Activated CD8-positive, alpha-beta memory T cell treated with anti-CD3 and anti-CD28 coated beads for 4 hours (primary cell): ENCODE measurements at places on chromosomes 2 and 18.

DNA sequence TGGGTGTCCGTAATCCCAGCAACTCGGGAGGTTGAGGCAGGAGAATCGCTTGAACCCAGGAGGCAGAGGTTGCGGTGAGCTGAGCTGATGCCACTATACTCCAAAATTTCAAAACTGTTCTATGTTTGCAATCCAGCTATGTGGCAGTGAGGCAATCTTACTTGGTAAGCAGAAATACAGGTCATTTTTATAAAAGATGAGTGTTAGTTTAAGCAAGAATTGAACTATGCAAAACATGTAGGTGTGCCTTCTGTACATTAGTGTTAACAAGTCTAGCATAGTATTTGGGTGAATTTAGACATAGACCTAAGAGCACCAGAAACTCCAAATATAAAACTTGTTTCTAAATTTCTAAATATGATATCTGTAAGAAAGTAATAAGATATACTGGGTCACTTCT lies 7.2 kb downstream of the DSC1 start:
- DNase-seq: no peak

- DNase-seq: no peak
Observed at GRCh38 chr2:46025676-46026075, 271.5 kb upstream of the EPAS1 start.

DNA sequence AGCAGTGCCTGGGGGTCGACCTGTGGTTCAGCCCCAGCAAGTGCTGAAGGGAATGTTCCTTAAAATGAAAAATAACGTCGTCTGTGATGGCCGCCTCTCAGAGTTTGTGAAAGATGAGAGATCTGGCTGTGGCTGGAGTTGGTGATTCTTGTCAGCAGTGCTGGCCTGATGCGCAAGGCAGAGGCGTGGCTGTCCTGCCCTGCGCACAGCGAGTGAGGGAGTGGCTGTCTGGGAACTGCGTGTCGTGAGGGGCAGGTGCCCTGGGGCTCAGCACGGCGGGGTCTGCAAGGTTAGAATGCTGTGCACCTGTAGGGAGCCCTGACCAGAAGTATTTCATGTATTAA lies 8.8 kb downstream of the NFATC1 start:
- no peak for DNase-seq

DNA sequence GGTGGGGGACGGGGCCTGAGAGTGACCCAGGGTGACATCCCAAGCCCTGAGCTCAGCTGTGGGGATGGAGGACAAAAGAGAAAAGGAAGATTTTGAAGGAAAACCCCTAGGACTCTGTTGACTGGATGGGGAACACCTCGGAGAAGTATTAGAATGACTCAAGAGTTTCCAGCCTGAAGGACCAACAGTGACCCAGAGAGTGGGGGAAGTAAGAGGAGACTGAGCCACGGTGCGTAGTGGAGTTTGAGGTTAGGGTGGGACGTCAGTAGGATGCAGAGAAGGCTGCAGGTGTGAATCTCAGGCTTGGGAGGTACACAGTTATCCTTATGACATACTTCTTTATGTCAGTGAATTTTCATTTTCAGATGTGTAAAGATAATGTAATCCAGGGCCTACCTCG lies 119.5 kb downstream of the NCK2 start:
- DNase-seq: no peak

DNA sequence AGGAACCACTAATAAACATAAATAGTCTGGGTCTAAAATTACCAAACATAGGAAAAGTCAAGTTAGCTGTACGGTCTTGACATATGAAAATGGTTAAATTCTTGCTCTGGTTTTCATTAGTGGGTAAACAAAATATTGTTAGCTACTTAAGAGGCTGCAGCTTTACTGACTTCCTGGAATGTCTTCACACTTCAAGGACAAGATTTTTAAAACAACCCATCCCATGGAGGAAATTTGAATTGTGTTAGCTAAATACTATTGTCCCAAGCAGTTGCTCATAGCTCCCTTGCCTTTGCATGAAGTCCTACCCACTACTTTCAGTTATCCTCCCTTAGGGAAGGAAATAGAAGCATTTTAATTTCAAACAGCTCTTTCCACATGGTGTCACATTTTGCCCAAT lies 128.5 kb downstream of the EPHA4 start:
- DNase-seq: no peak

DNA sequence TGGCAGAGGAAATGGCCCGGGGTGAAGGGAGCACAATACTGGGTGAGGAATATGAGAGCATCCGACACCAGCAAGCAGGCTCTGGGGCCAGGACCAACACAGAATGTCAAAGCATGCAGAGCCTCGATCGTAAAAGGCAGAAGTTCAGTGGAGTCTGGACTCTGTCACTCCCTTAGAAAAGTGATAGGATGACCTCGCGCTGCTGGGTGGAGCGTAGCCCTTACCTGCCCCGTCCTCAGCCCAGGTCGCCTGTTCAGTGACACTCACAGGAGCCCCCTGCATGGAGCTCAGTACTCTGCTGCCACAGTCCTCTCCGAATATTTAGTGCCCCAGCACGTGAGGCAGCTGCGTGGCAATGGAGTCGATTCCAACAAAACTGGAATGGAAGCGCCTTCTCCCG lies 236.7 kb upstream of the MYT1L start:
- DNase-seq: no peak

DNA sequence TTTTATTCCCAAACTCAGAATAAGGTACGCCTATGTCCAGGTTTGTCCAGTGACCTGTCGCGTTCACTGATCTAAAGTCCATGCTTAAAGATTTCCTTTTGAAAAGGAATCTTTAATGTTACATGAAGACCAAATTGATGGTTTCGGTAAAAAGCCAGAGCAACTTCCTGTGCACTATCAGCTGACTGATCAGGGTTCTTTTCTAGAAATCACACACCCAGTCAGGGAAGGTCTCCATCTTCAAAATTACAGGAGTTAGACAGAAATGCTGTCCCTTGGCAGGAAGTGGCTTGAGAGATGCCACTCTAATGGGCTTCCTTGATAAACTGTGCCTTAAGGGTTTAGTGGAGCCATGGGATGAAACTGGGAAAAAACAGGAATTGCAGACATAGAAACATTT lies 14.7 kb upstream of the ARHGAP25 start:
- no peak for DNase-seq

- DNase-seq: no peak
Observed at GRCh38 chr18:23137788-23138216, 2.5 kb downstream of the CABLES1 start.
